ENCODE measurements at places on chromosomes 2 and 18. TPM values are rescaled to one million over a fixed set of nuclear protein-coding genes. Genes with fewer than 3 reads are reported as not detected.

DNA sequence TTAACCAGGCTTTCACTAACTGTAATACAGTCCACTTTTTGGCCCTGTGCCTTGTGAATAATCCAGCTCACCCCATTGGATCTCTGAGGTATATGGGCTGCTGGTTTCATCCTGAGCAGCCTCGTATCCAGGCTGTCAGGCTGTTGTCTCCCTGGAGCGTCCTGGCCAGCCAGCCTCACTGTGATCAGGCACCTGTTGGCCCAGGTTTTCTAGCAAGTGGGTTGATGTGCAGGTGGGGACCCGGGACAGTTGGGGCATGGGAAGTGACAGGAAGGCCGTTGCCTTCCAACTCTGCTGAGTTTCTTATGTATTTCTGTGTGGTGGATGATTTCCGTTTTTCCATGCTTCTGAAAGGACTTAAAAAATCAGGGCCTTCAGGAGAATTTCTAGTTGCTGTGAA, 132.4 kb downstream of the ACOXL start:
- DNase-seq: peak; percentile 27

Gene KIAA2012
- total RNA-seq: not detected

Gene FOXD4L1
- total RNA-seq: 0.33 TPM

- DNase-seq: no peak
Measured at GRCh38 chr18:71583252-71583651, 960.9 kb downstream of the CBLN2 start.

- no peak for DNase-seq
Measured at GRCh38 chr2:126656431-126657147, 631 bp downstream of the GYPC start.

DNA sequence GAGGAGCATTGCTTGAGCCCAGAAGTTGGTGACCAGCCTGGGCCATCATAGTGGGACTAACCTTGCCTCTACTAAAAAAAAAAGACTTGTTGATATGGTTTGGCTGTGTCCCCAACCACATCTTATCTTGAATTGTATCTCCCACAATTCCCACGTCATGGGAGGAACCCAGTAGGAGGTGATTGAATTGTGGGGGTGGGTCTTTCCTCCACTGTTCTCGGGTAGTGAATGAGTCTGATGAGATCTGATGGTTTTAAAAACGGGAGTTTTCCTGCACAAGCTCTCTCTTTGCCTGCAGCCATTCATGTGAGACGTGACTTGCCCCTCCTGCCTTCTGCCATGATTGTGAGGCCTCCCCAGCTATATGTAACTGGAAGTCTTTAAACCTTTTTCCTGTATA, 47.0 kb downstream of the PROC start:
- DNase-seq: no peak

GRCh38 chr2:15561574-15562344, 625 bp upstream of the NBAS start:
- peak; percentile 25 for DNase-seq
